ENCODE measurements at places on chromosomes 4 and X.

DNA sequence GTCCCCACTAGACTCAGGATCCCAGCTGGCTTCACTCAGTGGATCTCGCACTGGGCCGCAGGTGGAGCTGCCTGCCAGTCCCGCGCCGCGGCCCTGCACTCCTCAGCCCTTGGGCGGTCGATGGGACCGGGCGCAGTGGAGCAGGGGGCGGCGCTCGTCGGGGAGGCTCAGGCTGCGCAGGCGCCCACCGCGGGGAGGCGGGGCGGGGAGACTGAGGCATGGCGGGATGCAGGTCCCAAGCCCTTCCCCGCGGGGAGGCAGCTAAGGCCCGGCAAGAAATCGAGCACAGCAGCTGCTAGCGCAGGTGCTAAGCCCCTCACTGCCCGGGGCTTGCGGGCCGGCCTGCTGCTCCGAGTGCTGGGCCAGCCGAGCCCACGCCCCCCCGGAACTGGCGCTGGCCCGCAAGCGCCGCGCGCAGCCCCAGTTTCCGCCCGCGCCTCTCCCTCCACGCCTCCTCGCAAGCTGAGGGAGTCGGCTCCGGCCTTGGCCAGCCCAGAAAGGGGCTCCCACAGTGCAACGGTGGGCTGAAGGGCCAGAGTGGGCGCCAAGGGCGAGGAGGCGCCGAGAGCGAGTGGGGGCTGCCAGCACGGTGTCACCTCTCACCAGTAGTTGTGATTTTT lies 1038.0 kb downstream of the PCDH19 start:
- DNase-seq = no peak

DNA sequence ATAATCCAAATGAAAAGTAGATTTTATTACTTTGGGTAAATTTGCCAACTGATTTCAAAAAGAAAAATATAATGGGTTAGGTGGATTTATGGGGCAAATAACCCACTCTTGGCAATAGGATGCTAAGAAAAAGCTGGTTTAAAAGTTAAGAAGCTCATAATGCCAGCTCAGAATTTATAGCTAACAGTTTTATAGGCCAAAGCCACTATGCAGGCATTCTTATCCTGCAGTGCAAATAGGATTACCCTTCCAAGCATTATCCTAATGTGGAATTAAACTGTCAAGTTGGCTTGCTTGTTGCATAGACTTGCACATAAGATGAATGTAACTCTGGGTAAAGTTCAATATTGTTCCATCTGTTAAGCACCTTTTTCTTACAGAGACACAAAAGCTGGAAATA lies 703.0 kb downstream of the PCDH18 start:
- no peak for DNase-seq

DNA sequence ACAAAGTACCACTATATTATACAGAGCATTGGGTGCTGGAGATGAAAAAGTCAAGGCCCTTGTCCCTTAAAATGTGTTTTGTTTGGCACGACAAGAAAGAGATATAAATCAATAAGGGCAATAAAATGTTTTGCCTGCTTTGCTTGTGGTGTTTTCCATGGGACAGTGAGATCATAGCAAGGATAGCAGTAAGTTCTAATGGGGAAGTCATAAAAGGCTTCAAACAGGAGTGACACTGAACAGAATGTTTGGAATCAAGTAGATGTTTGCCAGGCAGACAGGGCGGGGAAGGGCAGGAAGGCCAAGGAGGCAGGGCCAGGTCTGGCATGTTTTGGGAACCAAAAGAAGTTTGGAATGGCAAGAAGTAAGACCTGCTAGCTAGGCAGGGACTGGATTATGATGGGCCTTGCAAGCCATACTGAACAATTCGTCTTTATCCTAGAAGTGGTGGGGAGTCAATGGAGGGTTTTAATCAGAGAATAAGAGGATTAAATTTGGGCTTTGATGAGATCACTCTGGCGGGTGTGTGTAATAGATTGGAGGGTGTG lies 16.4 kb downstream of the FGF2 start:
- DNase-seq = peak; percentile 72

DNA sequence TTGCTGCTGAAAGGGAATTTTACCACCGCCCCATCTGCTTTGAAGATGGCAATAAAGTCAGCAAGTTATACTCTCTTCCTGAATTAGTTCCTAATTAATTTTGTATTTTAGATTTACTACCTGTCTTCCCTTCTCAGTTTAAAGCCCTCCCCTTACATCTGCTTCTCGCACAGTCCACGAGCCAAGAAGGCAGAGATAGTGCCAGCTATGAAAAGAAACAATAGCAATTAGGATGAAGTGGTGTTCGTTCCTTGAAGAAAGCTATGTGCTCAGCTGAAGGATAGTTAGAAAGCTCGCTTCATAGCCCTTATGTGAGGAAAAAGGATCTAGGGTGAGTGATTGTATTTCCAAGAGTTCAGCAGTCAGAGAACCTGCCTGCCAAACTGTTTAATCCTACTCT lies 1678.8 kb upstream of the TENM3 start:
- DNase-seq = no peak

- no peak for DNase-seq
These were observed 240.8 kb downstream of the STK32B start for GRCh38 chr4:5292101-5292500.

DNA sequence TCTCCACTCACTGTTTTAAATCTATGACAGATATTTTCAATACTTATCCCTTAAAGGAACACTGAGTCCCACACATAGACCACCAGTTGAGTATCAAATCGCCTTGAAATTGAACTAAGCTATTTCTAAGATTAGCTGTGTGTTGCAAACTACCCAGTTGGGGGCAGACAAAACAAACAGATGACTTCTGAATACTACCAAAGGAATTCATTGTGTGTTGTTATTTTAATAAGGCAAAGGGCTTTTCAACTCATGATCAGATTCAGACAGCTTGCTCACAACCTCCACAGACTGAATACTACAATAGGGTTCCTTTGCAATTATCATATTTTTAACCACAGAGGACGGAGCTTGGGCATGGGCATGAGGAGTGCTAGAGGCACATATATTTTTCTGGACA lies 283.0 kb upstream of the GPC4 start:
- peak; percentile 52 for DNase-seq

DNA sequence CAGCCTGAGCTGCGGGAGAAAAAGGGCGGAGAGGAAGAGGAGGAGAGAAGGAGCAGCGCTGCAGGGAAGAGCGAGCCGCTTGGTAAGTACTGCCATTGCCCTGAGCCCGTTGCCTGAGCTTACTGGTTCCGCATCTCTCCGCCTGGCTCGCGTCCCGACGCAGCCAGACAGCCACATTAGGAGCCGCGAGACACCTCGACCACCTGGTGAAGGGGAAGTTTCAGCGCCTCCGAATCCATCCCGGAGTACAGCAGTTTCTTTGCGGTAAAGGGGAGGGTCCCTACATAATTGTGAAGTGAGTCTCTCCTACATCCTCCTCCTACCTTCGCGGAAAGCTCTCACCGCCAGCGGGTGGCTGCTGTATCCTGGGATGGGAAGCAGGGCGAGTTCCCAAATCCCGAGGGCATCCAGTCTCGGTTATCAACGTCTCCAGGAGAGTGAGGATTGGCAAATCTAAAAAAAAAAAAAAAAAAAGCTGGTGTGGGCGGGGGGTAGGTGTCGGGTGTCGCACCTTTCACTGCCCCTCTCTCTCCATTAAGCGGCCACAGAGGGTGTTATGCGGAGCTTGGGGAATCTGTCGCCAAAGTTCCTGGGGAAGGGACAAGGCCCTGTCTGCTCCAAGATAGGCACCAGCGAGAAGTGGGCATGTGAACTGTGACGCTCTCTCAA lies 7.9 kb downstream of the TBX22 start:
- no peak for DNase-seq

- DNase-seq = peak; percentile 39
These were observed 620.9 kb downstream of the TLL1 start for GRCh38 chr4:166493924-166494345.

- DNase-seq = no peak
These were observed 8.8 kb downstream of the PPP2R2C start for GRCh38 chr4:6463311-6464289.

GRCh38 chrX:24480400-24480865 lies 15.3 kb downstream of the PDK3 start:
- no peak for DNase-seq

- peak; percentile 66 for DNase-seq
These were observed 2.0 kb upstream of the SOD3 start for GRCh38 chr4:24793219-24794005.

GRCh38 chr4:88953400-88953799 lies 103.6 kb downstream of the FAM13A start:
- no peak for DNase-seq

DNA sequence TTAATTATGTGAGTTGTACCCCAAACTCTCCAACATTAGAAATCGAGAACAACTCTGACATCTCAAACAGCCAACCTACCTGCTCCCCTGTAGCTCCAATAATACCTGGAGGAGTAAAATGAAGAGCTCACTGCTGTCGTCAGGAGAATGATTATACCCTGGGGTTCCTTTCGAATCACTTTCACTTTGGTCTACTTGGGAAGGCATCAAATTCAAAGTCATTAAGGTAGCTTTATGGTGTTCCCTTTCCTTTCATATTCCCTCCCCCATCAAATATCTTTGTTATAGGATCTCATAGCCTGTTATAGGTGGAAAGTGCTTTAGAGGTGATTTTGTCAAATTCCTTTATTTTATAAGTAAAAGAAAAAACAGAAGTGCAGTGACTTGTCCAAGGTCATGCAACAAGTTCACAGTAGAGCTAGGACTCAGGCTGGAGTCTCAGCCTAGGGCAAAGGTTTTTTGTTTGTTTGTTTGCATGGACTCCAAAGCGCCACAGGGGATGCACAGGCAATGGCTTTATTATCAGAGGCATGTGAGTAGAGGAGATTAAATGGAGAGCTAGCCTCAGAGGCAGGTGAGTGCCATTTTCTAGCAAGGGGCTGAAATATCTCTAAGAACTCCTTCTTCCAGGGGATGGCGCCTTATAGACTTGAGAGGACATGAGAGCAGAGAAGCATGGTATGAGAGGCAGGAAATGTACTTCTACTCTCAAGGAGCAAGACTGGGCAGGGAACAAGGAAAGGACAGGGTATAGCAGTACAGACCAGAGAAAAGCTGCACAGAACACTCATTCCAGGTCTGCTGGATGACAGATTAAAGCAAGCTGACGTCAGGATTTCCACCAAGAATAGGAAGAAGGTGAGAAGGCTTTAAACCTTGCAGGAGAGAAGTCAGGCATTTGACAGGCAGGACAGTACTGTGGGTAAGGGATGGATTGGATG lies 262.1 kb upstream of the GPC4 start:
- DNase-seq = peak; percentile 61

DNA sequence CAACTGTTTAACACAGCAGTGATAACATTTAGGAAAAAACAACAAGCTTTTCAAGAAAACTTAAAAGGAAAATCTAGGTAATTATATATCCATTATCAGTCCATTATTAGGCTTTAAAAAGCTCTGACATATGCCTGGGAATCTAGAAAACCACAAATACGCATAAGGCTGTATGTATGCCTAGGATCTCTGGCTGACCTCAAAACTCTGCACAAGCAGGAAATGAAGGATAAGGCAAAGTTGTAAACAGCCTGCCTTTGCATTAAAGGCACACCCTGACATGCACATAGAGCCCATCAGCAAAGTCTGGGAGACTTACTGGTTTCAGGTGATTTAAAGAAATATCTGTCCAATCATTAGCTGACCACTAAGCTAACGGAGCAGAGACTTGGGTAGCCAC lies 14.0 kb downstream of the TIMP1 start:
- DNase-seq = no peak

DNA sequence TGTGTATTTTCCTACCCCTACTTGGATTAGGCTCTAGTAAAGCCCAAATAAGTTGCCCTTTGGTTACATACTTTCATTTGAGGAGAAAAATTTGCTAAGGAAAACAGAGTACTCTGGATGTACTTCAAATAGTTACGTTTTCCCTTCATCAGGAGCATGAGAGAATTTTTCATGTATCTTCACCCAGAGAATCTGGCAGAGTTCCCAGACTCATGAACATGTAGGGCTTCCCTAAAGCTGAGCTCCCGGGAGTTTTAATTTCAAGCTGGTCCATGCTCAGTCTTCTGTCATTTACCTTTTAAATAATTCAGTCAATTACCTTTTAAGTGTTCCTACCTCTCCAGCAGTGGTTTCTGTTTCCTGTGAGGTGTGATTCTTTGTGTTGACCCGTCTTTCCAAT lies 367.5 kb upstream of the GRID2 start:
- DNase-seq = peak; percentile 60

- DNase-seq = no peak
These were observed 384.6 kb downstream of the STIM2 start for GRCh38 chr4:27245216-27245615.

DNA sequence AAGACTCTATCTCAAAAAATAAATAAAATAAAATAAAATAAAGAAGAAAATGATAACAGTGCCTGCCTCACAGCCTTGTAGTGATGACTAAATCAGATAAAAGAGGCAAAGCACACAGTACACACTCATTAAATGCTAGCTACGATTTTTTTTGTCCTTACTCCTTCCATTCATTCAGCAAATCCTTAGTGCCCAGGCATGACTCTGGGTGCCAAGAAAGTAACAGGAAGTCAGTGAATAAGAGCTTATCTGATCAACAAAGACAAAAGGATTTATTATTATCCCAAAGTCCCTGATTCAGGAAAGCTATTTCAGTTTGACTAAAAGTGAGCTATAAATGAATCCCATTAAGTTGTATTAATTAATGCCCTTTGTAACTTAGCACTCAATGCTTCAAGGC lies 92.7 kb downstream of the SH3KBP1 start:
- DNase-seq = no peak

DNA sequence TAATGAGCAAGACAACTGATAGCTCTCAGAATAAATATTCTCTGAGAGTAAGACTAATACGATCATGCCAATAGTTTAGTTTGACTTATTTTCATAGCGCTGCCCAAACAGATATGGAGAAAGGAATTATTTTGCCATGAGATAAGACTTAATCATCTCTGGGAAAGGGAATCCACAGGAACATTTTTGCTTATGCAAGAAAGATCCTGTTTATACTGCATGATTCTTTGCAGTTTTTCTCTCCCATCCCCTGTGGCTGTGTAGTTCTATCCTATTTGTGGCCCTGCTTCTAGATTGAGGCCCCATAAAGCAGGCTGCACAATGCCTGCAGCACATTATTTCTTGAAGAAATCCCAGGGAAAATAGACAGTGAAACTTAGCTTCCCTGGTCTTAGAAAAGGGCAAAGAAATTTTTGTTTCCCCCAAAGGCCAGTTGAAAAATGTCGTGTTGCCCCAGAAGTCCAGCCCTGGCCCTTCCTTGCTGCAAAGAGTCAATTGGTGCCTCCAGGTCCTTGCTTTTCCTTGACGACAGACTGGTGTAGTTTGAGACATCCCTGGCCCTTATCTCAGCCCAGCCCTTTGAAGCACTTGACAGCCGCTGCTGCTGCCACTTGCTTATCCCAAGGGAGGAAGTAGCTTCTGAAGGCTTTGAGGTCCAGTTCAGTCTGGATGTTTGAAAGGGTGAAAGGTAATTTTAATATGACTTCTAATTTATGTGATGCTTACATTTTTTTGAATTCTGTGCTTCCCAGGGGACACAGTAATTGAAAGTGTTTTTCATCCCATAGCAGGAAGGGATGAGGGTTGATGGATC lies 45.0 kb upstream of the SH3RF1 start:
- no peak for DNase-seq

- no peak for DNase-seq
These were observed 7.2 kb downstream of the ARHGAP24 start for GRCh38 chr4:85482010-85482738.

- DNase-seq = no peak
These were observed 6.5 kb downstream of the SPP1 start for GRCh38 chr4:87982036-87982435.

- DNase-seq = peak; percentile 26
These were observed 21.8 kb upstream of the AREG start for GRCh38 chr4:74423104-74423503.

GRCh38 chrX:107470971-107471370 lies 21.5 kb downstream of the FRMPD3 start:
- no peak for DNase-seq

GRCh38 chrX:69538321-69538876 lies 34.3 kb downstream of the NALF2 start:
- peak; percentile 43 for DNase-seq
